ENCODE measurements at places on chromosomes 12 and 14.

DNA sequence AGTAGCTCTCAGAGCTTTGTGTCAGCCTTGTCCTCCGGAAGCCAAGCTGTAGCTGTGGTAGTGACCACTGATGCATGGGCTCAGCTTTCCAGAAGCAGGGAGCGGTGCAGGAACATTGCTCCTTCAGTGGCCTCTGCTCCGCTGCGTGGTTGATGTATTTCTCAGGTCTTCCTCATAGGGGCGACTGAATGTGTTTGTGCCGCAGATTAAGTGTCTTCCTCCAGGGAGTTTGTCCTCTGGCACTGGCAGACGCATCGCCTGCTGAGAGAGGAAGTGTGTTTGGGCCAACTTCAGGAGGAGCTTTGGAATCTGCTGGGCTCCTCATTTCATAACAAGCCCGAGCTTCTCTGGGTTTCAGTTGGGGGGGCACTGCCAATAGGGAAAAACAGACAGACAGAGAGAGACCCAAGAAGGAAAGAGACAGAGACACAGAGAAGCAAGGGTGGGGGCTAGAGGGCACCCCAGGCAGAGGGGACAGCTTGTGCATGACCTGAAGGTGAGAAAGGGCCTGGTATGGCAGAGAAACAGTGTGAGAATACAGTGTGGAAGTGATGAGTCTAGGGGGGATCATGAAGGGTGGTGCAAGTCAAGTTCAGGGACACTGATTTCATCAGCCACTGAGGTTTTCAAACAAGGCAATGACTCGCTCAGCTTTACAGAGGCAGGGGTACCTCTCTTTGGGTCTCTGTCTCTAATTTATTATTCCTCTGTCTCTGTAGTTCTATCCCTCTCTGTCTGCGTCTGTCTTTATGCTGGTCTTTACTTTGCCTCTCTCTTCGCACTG is 69.4 kb upstream of the PRIMA1 start:
- DNase-seq = no peak

DNA sequence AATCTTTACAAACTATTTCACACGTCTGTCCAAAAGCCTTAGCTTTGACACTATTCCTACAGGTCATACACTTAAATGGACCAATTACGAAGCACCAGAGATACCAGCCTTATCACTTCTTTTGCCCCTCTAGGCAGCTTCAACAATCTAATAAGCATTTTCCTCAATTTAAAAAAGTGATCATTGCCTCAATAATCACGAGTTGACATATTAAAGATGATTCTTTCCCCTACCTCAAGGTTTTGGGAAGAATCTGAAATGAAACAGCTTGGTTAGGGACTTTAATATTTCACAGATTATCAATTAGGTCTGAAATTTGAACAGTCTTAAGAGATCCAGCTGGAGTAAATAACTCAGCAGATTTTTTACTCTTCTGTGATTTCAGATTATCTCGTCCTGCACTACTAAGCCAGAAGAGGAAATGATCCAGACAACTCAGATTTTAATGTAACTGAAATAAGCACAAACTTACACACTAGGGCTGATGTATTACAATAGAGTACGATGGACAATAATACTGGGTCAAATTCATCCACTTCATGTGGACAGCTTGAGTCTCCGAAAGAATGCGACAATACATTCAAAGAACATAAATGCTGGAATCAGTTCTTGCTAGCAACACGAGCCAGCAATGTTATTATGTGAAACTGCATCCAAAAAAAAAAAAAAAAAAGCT is 15.9 kb downstream of the UBE2N start:
- no peak for DNase-seq

GRCh38 chr12:77606348-77606747 is 224.3 kb upstream of the NAV3 start:
- no peak for DNase-seq

DNA sequence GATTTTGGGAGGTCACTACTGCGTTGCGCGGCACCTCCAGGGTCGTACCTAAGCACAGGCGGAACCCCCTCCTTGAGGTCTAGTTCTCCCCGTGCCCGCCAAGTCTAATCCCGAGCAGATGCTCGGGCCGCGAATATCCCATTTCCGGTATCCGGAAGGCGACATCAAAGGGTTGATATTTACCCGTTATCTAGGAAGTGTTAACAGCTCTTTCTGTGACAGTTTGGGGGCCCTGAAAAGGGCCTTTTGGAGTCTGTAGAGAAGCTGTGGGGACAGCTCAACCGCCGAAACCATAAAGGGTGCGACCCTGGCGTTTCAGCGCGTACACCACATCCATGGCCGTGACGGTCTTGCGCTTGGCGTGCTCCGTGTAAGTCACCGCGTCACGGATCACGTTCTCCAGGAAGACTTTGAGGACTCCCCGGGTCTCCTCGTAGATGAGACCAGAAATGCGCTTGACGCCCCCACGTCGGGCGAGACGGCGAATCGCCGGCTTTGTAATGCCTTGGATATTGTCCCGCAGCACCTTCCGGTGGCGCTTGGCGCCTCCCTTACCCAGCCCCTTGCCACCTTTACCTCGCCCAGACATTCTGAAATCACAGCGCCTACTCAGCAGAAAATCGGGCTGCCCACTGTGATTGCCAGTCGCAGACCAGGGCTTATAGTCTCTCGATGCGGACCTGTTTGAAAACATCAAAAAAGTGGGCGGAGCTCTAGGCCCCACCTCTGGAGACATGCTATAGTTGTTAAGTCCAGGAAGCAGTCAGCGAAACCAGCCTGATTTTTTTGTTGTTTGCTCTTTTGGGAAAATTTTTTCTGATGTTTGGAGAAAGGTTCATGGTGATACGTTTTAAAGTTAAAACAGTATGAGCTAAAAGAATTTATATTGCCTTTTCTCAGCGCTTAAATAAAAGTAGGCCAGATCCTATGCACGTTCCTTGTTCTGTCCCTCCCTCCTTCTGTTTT is 32.5 kb downstream of the WBP11 start:
- DNase-seq = peak; percentile 71
